ENCODE measurements at places on chromosomes 12 and 14.
A peak's percentile ranks its signal among the peaks of the same experiment; 100 is the strongest.

DNA sequence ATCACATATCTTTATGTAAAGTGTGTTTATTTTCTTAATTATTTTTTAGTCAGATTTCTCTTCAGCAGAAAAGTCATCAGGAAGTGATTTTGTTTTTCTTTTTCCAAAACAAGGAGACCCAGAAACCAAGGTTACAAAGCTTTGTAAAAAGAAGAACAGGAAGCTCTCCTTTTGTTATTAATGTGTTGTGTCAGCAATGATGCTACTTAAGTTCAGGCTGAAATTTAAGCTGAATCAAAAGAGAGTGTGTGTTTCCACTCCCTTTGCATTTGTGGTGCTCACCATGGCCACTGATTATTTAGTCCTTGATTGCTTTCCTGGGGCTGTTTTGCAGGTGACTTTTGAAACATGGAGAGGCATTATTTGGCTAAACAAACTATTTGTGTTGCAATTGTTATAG, 155.3 kb upstream of the ATP2B1 start:
- no peak for DNase-seq

DNA sequence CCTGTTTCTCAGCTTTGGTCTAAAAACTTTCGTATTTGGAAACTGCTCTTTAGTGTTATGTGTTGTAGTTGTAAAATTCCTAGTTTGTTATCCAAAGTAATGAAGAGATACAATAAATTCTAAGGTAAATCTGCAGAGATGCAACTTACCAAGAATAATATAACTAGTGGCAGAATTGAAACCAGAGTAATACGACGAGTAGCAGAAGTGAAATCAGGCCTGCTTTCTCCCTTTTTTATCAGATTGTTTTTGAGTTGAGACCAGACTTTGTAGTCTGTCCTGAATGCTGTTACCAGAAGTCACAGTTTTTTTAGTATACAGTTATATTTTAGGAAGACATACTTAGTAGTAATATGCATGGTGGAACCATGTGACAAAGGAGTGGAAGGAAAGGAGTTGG, 12.5 kb downstream of the PAPOLA start:
- no peak for DNase-seq

- DNase-seq = no peak
These were observed 1.6 kb downstream of the LTB4R start for GRCh38 chr14:24312736-24313507.

- DNase-seq = no peak
These were observed 47.7 kb upstream of the ERGIC2 start for GRCh38 chr12:29428633-29429032.

DNA sequence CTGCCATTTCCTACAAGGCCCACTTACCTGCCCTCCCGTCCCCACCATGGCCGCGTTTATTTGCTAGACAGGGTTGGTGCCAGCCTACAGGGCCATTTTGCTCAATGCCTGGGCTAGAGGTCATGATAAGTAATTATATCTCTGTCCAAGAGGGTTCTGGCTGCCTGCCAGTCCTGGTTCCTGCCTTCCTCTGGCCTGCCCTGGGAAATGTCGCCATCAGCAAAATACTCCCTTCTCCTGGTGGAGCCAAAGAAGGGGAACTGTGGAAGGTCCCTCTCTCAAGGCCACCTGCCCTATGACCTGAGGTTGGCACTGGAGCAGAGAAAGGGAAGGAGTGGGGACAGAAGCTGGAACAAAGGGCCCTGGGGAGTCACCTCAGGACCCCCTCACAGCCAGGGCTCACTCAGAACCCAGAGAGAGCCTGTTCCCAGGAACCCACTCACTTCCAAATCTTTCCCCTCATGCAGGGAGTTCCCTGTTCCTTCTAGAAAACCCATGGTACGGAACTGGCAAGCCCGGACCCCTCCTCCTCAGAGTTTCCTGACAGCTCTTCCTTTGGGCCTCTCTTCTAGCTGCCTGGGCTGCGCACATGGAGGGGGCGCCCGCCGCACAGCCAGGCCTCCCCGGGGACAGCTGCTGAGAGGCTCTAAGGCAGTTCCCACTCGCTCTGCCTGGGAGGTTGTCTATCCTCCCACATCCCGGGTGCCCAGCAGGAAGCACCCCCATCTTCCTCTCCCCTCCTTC, 280.5 kb downstream of the DPF3 start:
- DNase-seq = no peak

DNA sequence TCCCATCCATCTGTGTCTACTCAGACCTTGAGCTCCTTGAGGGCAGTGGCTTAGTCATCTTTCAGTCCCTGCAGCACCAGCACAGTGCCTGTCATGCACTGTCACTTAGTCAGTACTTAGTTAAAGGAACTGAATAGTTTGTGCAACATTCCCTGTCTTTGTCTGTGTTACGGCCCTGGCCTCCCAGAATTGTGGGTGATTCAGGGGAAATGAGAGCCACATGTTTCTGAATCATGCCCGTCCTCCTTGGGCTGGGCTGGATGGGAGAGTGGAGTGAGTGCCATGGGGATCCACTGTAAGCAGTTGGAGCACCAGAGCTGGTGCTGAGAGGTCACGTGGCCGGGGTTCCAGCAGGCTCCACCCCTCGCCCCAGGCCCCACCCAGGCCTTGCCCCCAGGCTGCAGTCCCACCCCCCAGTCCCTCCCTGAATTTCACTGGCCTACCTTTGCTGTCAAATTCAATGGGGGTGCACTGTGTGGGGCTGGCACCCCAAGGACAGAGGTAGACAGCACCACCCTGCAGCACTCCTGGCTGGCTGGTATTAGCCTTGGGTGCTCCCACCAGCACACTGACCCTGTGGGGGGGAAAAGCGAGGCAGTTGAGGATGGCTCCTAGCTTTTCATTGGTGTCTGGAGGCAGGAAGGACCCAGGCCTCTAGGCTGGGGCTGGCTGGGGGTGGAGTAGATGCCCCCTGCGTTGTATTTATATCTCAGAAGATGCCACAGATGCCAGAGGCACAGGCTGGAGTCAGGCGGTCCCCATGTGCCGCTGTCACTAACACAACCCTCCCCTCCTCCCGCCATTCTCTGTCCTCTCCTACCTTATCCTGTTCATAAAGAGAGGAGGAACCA, 7.5 kb downstream of the ITGA5 start:
- DNase-seq = peak; percentile 40

GRCh38 chr12:91896286-91897024, 249.2 kb downstream of the BTG1 start:
- no peak for DNase-seq

GRCh38 chr12:30730011-30730410, 24.7 kb downstream of the CAPRIN2 start:
- DNase-seq = no peak

GRCh38 chr12:1044199-1044598, 53.2 kb downstream of the ERC1 start:
- DNase-seq = no peak

DNA sequence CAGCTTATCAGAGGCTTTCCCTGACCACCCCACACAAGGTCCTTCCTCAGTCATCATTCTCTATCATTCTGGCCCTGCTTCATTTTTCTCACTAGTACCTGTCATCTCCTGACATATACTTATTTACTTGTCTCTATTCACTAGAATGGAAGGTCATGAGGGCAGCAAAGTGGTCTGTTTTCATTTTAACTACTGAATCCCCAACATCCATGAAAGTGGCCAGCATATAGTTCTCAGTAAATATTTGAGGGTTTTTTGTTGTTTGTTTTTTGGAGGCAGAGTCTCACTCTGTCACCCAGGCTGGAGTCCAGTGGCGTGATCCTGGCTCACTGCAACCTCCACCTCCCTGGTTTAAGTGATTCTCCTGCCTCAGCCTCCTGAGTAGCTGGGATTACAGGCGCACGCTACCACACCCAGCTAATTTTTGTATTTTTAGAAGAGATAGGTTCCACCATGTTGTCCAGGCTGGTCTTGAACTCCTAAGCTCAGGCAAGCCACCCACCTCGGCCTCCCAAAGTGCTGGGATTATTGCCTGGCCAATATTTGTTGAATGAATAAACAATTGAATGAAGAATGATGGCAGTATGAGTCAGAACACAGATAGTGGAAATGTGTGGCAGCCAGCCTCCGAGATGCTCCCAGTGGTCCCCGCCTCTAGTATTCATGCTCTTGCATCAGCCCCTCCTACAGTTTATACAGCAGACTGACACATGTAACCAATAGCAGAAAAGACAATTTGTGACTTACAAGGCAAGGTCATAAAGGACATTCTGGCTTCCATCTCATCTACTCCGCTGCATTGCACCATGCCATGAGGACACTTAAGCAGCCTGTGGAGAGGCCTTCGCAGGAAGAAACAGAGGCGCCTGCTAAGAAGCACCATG, 7.0 kb upstream of the ANO6 start:
- DNase-seq = no peak

DNA sequence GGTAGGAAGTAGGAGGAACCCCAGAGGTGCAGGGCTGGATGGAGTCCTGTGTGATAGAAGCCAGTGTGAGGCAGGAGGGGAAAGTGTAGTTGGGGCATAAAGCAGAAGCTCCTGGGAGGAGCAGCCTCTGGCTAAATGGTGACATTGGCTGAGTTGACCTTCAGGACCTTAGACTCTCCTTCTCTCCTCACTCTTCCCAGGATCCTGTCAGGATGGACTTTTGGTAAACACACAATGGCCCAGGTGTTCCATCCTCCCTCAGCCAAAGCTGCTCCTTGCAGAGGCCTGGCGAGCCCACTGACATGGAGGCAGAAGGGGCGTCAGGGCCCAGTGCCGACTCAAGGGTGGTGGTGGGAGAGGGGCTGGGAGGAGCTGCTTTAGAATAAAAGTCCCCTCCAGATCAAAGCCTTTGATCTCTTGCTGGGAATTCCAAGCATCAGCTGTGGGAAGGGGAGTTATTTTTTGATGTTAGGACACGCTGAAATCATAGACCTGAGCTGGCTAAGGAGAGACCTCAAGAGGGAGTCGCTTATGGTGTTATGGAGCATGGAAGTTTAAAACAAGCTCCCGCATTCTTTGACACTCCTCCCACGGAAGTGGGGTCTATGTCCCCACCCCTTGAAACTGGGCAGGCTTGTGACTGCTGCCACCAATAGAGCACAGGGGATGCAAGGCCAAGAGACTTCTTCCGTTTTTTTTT, 44.1 kb downstream of the SMIM41 start:
- DNase-seq = no peak

DNA sequence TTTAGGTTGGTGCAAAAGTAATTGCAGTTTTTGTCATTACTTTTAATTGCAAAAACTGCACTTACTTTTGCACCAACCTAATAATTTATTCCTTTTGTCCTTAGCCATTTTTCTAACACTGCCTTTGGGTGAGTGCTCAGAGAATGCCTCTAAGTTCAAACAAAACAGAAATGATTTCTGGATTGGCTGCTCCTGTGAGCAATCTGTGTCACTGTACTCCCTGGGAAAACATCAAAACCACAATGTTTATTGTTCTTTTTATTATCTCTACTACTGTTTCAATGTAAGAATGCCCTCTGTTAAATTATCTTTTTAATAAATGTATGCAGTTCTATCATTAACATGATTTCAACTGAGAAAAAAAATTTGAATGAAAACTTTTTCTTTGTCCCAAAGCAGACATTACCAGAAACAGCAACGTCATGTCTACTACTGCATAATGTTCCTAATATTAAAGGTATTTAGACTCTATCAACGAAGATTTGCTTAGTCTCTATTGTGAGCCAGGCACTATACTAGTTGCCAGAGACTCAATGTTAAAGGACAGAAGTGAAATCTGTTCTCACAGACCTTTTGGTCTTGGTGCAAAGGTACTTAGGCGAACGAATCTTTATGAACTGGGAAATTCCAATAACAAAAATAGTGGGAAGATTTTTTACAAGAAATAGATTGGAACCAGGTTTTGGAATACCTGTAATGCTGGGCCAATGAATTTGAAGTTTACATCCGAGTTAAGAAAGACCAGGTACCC, 6.2 kb downstream of the SLC41A2 start:
- no peak for DNase-seq

DNA sequence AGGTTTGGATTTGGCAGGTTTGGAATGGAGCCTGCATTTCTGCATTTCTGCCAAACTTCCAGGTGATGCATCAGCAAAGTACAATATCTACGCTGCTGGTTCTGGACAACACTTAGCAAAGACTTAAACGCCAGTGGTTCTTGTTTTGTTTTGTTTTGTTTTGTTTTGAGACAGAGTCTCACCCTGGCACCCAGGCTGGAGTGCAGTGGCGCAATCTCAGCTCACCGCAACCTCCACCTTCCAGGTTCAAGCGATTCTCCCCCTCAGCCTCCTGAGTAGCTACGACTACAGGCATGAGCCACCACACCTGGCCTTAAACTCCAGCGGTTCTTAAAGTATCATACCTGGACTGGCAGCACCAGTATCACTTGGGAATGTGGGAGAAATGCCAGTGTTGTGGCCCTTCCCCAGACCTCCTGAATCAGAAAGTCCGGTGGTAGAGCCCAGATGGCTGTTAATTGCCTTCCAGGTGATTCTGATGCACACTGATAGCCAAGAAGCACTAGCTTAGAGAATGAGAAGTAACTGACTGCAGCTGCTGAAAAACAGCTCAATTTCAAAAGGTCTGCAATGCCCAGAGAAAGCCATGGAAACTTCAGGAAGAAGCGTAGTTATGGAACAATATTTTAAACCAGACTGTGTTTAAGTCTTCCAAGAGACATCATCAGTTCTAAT, 114.8 kb upstream of the FOXN3 start:
- no peak for DNase-seq

- DNase-seq = no peak
These were observed 485.7 kb downstream of the ZFP36L1 start for GRCh38 chr14:68306934-68307789.

GRCh38 chr12:80837342-80837978, 100.3 kb downstream of the LIN7A start:
- no peak for DNase-seq

- no peak for DNase-seq
These were observed 203.7 kb downstream of the SPTSSA start for GRCh38 chr14:34258318-34258717.

GRCh38 chr12:97512696-97513095, 50.1 kb downstream of the RMST start:
- DNase-seq = no peak

GRCh38 chr12:5078423-5078822, 34.7 kb downstream of the KCNA5 start:
- DNase-seq = no peak

DNA sequence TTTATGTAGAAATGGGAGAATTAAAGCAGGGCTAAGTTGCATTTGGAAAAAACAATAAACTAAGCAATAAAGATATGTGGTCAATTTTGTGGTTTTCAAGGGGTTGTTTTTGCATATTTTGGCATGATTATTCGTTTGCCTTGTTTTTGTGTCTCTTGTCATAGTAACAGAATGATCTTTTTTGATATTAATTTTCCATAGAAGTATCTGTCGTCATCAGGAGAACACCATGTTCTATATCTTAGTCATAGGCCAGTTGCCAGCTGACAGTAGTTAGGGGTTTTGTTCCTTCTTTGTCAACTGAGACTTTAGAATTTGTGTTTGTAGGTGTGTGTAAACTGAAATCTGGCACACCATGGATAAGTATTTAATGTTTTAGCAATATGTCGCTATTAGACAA, 1354.8 kb downstream of the LRFN5 start:
- no peak for DNase-seq

GRCh38 chr12:8145754-8146441, 10.9 kb upstream of the ZNF705A start:
- DNase-seq = no peak
